ENCODE measurements at places on chromosomes 13 and 19.
A peak's percentile ranks its signal among the peaks of the same experiment; 100 is the strongest.

DNA sequence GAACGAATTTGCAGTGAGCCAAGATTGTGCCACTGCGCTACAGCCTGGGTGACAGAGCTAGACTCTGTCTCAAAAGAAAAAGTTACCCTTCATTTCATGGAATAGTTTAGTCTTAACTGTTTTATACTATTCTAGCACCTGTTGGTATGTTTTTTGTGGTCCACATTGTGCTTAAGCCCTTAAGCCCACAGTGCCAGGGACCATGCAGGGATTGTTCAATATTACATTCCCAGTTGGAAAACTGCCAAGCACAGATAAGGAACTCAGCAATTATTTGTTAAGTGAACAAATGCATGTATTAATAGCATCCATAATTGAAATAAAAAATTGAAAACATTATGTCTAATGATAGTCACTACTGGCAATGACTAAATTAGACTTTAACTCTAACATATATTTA is 193.5 kb downstream of the PCDH17 start:
- DNase-seq, result no peak

GRCh38 chr13:103236213-103236612 is 170.0 kb upstream of the SLC10A2 start:
- DNase-seq, result no peak

- DNase-seq, result no peak
These were observed 1.1 kb downstream of the ZNF653 start for GRCh38 chr19:11504502-11505031.

DNA sequence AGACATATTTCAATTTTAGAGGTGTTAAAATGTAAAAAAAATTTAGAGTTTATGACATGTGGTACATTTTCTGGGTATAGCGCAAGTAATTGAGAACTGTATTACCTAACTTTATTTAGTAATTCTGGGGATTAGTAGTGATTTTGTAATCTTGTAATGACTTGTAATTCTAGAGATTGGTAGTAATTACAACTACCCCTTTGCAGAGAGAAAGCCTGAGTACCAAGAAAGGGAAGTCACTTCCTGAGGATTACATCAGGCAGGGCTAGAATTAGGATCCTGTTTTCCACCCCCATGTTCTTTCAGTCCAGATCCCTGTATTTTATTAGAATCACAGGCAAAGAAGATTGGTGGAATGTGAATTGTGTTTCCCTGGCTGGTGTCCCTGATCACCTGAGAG is 274.9 kb downstream of the KCNRG start:
- peak; percentile 50 for DNase-seq

DNA sequence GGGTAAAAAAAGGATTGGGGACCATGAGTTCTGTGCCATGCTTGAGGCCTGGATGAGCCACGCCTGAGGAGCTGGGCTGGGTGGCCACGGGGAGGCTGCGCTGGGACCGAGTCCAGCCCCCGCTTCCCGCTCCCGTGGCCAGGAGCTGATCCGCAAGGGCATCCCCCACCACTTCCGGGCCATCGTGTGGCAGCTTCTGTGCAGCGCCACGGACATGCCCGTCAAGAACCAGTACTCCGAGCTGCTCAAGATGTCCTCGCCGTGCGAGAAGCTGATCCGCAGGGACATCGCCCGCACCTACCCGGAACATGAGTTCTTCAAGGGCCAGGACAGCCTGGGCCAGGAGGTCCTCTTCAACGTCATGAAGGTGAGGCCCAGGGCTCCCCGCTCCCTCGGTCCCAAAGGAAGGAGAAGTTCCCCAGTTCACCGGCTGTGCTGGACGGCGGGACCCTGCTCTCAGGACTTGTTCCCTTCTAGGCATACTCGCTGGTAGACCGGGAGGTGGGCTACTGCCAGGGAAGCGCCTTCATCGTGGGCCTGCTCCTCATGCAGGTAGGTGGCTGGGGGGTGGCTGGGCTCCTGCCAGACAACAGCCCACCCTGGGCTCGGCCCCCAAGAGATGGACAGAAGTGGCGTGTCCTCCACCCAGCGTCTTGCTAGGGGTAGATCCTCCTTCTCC is 18.9 kb downstream of the EVI5L start:
- no peak for DNase-seq

DNA sequence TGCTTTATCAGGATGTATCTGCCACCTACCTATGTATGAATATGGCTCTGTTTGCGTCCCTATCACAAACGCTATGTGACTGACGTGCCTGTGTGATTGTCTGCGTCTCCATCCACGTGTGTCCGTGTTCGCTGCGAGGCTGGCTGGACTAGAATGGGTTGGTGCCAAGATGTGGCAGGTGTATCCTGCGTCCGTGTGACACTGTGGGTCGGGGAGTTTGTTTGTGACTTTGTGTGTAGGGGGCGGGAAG is 6.7 kb upstream of the HOOK2 start:
- no peak for DNase-seq

DNA sequence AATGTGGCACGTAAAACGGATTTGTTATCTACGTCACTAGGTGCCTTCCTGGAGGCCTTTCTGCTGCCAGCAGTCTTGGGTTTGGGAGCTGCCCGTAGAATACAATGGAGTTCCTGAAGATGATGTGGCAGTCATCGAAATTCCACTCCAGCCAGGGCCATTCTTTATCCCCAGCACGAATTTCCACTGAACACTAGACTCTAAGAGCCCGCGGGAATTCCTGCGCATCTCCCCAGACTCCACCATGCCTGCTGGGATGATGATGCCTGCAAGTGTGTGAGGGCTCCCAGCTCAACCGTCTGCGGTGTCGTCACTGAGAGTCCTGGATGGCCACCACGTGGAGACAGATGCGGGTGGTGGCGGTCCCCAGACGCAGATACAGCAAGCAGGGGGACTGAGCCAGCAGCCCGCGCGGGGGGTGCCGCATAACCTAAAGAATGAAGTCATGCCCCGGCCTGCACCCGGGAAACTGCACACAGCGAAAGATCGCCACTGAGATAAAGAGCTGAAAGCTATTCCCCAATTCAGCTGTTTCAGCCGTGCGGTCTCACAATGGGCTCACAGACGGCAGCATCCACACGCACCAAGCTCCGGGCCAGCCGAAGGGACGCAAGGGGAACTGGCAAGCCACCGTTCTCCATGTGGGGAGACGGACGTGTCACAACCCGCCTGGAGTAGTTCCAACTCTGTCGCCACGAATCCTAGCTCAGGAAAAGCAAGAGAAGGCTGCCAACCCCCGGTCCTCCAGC is 41.1 kb downstream of the COL4A1 start:
- no peak for DNase-seq

- no peak for DNase-seq
These were observed 308.5 kb upstream of the TMTC4 start for GRCh38 chr13:100983111-100983510.

GRCh38 chr13:22883956-22884355 is 296.8 kb upstream of the SGCG start:
- no peak for DNase-seq

- no peak for DNase-seq
These were observed 8.7 kb downstream of the NAPSA start for GRCh38 chr19:50356691-50357177.

DNA sequence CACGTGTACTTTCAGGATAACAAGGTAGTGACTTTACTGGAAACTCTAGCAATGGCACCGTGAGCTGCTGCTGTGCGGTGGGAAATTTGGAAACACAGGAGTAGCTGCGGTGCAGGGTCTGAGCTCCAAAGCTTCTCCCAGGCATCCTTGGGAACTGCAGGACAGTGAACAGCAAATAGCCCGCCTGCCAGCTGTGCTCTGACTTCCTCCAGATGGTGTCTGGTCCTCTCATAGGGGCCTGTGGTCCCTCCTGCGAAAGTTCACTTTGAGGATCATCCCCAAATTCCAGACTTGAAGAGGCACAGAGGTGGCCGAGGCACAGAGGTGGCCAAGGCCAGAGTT is 287.3 kb upstream of the MAB21L1 start:
- DNase-seq, result no peak

GRCh38 chr13:31175847-31176532 is 14.3 kb upstream of the HSPH1 start:
- DNase-seq, result no peak

DNA sequence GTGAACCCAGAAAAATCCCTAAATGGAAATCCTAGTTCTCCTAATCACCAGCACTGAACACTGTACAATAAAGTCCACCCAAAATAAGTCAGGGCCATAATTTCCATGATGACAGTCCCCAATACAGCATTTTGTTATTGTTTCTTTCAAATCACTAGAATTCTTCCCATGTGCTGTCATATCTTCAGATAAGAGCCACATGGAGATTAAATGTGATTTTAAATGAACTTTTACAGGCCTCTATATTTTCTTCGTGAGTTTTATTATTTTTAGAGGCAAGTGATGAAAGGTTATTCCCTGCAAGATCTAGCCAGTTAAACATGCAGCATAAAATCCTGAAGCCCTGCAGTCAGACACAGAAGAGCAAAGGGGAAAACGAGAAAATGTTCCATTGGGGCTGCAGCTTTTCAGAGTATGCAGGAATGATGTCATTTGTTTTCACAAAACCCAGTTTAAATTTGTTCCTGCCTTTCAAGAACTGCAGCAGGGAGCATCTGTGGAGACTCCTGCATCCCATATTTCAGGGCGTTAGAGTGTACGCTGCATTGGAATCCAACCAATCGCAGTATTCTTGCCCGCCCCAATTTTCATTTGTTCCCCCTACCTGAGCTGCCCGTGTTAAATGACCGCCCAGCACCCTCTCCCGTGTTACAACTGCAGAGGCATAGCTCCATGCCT is 167.2 kb upstream of the KLF12 start:
- DNase-seq, result no peak

DNA sequence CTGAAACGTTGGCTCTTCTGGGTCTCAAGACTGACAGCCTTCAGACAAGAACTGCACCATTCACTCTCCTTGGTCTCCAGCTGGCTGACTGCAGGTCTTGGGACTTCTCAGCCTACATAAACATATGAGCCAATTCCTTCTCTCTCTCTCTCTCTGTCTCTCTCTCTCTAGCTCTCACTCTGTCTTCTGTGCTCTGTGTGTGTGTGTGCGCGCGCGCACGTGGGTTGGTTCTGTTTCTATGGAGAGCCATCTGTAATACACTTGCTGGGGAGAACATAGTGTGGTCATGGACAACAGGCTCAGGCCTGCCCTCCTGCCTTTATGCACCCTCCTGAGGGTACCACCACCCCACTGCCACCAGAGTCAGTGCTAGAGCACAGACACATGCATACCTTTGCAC is 13.7 kb upstream of the SERPINE3 start:
- no peak for DNase-seq

DNA sequence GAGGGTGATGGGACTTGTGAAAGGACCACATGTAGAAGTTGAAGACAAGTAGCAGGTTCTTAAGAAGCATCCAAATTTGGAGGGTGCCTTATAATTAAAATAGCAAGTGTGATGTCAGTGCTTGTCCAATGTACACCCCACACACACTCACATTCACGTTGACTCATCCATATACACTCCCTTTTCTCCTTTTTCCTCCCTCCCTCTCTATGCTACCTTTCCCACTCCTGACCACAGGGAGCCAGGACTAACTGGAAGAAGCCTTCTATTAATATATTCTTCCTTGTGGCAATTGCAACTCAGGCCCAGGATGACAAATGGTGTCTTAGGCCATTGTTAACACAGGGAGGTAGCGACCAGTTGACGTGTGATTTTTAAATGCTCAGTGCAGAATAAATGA is 16.3 kb upstream of the GPR183 start:
- DNase-seq, result no peak

GRCh38 chr13:24741016-24741662 is 22.8 kb upstream of the RNF17 start:
- no peak for DNase-seq

Measured in GF-D8 (cell line).